Renal cortical epithelial cell (primary cell): ENCODE measurements at places on chromosomes 4 and X.
A peak's percentile ranks its signal among the peaks of the same experiment; 100 is the strongest.

- no peak for DNase-seq
Measured at GRCh38 chr4:9811806-9812205, 30.4 kb downstream of the DRD5 start.

GRCh38 chrX:28379103-28379502, 208.1 kb upstream of the IL1RAPL1 start:
- no peak for DNase-seq

GRCh38 chr4:186144946-186145569, 40.6 kb downstream of the FAM149A start:
- DNase-seq = peak; percentile 16

GRCh38 chrX:2517055-2517454, 16.3 kb upstream of the DHRSX start:
- no peak for DNase-seq

GRCh38 chr4:32022071-32022470, 1301.9 kb downstream of the PCDH7 start:
- DNase-seq = peak; percentile 87

- peak; percentile 44 for DNase-seq
Measured at GRCh38 chr4:158965226-158965625, 137.7 kb upstream of the RAPGEF2 start.

- DNase-seq = no peak
Measured at GRCh38 chr4:10013722-10014121, 7.6 kb downstream of the SLC2A9 start.
